Bronchial epithelial cell (primary cell): ENCODE measurements at places on chromosomes 3 and 15. TPM values are rescaled to one million over a fixed set of nuclear protein-coding genes. Genes with fewer than 3 reads are reported as not detected.

DNA sequence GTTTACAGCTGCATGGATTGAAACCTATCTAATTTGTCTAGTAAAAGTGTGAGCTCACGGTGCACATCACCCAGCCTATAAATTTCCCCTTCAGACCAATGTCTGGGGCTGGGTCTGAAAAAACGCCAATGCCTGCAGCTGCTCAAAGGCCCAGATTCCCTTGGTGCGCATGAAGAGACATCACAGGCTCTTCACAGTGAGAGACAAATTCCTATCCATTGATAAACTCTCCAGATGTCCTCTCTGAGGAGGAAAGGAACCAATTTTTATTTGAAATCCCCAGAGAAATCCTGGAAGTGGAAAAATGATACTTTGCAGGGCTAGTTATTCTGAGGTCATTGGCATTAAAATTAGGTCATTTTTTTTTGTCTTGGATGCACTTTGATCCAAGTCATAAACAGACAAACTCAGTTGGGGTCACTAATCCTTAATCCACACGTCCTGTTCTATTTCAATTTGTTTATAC is 360.5 kb downstream of the EPHA3 start:
- DNase-seq, result no peak

DNA sequence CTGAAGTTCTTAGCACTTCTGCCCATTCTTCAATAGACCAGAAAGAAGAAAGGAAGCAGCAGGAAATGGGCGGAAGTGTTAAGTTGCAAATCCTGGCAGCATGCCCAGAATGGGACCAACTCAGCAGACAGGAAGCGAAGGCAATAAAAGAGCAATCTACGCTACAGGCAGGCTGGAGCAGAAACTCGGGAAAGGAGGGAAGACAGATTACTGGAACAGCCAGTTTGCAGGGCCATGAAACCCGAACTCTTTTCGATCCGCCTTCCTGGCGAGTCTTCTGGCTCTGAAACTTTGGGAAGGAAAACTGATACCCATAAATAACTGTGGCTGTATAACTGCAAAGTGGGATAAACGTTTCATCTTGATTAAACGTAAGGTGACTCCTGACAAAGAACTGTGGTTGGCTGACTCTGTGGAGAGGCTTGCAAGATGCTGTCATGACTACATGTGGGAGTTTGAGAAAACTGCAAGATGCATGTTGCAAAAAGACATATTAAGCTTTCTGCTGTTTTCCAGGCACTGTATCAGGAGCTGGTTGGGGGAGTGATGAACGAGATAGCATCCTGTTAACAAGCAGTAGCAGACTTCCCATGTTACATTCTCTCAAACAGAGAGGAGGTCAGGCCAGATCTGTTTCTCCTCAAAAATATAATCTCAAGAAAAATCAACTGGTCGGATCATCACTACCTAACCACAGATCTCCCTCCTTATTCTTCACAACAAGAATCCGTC is 67.8 kb downstream of the FMN1 start:
- peak; percentile 90 for DNase-seq

DNA sequence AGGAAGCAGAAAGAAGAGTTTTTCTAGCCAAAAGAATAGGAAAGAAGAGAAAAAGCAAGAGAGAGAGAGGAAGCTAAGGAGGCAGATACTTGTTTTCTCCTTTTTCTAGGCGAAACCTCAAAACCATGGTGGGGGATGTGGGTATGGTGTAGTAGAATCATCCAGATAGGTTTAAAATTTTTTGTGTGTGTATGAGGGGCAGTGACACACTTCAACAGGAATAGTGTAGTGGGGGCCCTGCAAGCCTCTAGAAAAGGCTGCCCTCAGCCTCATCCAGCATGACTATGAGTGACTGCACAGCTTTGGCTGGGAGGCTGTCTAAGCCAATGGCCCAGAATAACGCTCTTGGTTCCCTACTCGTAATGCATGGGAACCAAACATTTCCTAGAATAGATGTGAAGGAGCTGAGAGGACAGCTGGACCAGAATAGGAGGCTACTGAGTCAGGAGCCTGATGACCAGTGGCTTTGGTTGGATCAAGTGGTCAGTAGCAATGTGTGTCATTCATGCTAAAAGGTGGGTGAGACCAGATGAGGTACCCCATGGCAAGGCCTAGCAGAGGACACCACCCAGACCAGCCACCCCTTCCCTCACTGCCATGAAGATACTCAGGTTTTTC is 24.4 kb downstream of the MOBP start:
- no peak for DNase-seq

DNA sequence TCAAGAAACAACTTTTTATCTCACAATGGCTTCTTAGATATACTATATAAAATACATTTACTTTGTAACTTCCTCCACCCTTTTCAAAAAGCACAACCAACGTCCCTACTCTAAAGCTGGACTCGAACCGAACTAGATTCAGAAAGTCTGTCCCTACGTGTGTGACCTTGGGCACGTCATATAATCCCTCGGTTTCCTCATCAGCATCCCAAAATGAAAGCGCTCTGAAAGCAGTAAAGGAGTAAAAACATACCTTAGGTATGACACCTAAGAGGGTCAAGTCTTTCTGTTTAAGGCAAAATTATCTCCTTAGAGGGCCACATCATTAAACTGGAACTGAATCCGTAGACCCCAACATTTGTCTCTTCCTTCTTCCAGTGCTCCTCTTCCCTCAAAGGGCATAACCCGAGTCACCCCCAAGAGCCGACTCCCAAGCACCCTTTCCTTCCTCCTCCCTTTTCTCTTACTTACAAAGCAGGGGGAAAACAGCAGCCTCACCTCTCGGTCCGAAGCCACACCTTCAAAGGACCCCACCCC is 663 bp downstream of the PDCD10 start:
- peak; percentile 32 for DNase-seq

Gene ADAMTSL3
- total RNA-seq, result 0.79 and 1.2 TPM in 2 replicates
